ENCODE measurements at places on chromosomes 3 and 15. TPM values are rescaled to one million over a fixed set of nuclear protein-coding genes. Genes with fewer than 3 reads are reported as not detected.

DNA sequence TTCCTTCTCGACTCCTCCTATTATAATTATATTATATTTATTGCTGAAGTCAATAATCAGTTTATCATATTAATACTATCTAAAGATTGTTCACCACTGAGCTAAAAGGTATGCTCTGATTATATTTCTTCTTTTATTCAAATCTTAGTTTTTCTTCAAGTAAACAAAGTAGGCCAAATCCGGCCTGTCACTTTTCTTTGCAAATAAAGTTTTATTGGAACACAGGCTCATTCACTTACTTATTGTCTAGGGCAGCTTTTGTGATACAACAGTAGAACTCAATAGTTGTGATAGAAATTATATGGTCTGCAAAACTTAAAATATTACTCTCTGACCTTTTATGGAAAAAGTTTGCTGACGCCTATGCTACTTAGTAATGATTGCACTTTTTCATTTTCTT, 92.4 kb upstream of the DNAJC19 start:
- no peaks in the 10 kb centered on the region for H3K27me3 ChIP-seq
- no peaks in the 10 kb centered on the region for H3K4me1 ChIP-seq
- no peak overlapping the region for H3K27ac ChIP-seq
- H3K4me3 ChIP-seq, result no peak overlapping the region

- DNase-seq, result no peak
- no peak overlapping the region for H3K4me3 ChIP-seq
- peaks cover 17% of the 10 kb centered on the region for H3K27me3 ChIP-seq
- H3K4me1 ChIP-seq, result no peaks in the 10 kb centered on the region
These were observed 62.7 kb upstream of the SLCO3A1 start for GRCh38 chr15:91790836-91791235.

DNA sequence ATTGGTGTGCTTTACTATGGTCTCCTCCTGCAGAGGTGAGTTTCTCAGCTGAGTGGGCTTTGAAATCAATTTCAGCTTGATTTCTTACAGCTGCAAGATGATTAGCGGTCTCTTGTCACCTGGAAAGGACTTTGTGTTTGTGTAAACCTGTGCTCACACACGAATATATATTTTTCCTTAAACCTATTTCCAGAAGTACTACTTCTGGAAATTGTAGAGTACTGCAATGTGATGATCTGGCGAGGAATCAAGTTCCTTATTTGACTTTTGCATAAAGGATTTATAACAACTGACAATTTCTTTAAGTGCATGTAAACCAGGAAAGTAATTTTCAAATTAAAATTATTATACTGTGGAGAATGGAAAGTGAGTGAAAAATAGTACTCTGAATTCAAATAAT, 2.1 kb downstream of the MCTP2 start:
- H3K27me3 ChIP-seq, result no peaks in the 10 kb centered on the region
- H3K27ac ChIP-seq, result peak overlapping the region; percentile 6
- H3K36me3 ChIP-seq, result peaks cover 36% of the 10 kb centered on the region
- peaks cover 71% of the 10 kb centered on the region for H3K4me1 ChIP-seq
- H3K4me3 ChIP-seq, result peak overlapping the region; percentile 76

DNA sequence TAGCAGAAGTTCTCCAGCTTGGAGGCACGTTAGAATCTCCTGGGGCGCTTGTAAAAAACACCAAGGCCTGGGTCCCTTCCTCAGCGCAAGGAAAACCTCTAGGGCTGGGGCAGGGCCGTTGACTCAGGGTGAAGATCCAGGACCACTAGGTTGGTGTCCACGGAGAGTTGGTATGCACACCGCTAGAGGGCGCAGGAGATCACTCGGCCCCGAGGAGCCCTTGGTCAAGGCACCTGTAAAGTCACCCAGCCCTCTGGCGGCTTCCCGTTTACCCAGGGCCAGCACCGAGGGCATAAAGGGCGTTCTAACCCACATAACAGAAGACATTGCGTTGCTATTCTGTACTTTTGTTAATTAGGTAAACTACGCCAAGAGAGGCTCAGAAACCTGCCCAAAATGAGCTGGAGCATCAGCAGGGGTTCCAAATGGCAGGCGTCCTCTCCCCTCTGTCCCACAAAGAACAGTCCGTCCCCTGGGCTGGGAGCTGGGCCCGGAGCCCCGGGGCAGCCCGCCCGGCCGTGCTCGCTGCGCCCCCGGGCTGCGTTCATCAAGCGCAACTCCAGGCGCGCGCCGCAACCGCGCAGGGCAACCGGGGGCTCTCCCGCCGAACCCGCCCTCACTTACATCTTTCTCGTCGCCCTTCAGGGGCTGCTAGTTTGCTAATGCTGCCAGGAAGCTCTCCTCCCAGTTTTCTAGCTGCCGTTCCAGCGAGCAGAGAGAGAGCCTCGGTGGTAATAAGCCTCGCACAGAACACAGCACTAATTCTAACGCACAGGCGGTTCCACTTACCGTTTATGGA, 332.1 kb downstream of the ARRDC4 start:
- no peak overlapping the region for H3K27ac ChIP-seq
- peak; percentile 77 for DNase-seq
- H3K36me3 ChIP-seq, result no peaks in the 10 kb centered on the region
- no peaks in the 10 kb centered on the region for H3K4me1 ChIP-seq

GRCh38 chr3:51378065-51378464, 7.0 kb upstream of the MANF start:
- no peak overlapping the region for H3K27ac ChIP-seq
- DNase-seq, result no peak
- H3K4me1 ChIP-seq, result peaks cover 2% of the 10 kb centered on the region
- H3K4me3 ChIP-seq, result no peak overlapping the region
- peaks cover 1% of the 10 kb centered on the region for H3K36me3 ChIP-seq

TLR9 gene
- total RNA-seq, result 0.17 TPM

SLC22A13 gene
- 0.47 TPM for total RNA-seq

GCSAM gene
- total RNA-seq, result 1.7 TPM

WNT7A gene
- not detected for total RNA-seq

HIGD2B gene
- not detected for total RNA-seq
